HCEC 1CT (cell line): ENCODE measurements at places on chromosomes 11 and 22.

DNA sequence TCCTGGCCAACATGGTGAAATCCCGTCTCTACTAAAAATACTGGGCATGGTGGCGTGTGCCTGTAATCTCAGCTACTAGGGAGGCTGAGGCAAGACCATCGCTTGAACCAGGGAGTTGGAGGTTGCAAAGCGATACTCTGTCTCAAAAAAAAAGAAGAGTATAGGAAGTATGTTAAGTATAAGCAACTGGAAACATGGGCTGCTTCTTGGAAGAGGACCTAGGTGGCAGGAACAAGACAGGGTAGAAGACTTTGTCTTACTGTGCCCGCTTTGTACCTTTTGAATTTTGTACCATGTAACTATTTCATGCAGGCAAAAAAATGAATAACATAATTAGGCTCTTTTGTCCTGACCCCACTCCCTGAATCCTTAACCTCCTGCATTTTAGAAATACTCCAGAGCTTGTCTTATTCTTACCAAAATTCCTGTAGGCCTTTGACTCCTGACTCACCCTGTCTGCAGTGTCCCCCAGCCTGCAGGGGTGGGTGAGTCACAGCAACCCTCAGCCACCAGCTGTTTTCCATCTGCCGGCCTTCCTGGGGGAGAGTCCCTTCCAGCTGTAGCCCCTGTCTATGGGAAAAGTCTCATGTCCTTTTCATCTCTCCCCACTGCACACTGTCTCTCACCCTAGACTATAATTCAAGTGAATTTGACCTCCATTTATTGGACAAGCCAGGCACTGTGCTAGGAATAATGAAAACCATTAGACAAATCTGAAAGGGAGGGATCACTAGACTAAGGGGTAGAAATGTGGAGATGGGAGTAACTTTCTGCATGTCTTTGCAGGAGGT is 41.8 kb downstream of the TXN2 start:
- DNase-seq, result peak; percentile 96

DNA sequence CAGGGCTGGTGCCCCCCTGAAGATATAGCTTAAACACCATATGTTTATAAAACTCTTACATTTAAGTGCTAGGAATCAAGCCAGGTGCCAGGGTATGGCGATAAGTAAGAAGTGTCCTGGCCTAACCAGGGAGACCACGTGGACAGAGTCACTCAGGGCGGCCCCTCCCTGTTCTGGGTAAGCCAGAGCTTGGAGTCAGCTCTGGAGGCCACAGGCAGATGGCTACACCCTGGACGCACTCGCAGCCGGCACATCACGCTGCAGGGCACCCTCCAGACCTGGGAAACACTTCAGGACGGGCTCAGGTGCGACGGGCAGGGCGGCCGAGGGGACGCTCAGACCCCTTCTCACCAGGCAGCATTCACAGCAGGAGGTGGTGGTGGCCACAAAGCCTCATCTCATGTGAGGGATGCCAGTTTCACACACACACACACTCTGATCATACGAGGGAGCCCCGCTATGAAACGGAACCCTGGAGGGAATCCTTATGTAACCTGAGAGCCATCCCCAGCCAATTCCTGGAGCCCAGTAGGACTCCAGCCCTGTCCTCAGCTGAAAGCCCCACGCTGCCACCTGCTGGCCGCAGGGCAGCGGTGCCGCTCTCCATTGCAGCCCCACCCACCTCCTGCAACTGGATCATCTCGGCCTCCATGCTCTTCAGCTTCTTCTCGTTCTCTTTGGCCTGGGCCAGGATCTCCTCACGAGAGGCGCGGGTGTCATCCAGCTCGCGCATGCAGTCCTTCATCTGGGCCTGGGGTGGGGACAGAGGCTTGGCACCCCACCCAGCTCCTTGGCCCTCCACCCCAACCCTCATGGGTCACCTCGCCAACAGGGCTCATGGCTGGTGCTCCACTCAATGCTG is 33.4 kb downstream of the APOL1 start:
- DNase-seq, result peak; percentile 53

GRCh38 chr11:1292644-1293618 is 16.5 kb downstream of the TOLLIP start:
- no peak for DNase-seq

DNA sequence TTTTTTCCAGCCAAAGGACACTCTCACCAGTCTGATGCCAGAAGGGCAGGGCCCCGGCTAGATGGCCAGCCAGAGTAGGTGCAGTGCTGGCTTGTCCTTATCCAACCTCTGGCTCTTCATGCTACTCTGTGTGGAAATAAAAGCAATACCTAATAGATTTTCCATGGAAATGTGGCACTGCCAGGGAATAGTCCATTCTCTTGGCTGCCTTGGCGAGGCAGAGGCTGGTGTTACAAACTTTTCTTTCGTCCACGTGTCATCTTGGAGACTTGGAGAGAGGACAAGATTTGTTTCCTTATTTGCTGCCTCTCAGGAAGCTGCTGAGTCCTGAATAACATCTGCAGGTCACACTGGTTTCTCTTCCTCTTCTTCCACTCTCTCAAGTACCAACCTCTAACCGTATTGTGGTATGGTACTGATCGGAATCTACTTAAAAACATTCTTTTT is 17.2 kb upstream of the C1QTNF4 start:
- no peak for DNase-seq

GRCh38 chr22:21001601-21002325 is at the start of gene THAP7:
THAP7 (minus strand) TSS chr22:21002118; CDS start chr22:21001911, 207 bp downstream.
- peak; percentile 92 for DNase-seq

GRCh38 chr22:42793848-42794405 is 63.1 kb downstream of the ARFGAP3 start:
- no peak for DNase-seq

DNA sequence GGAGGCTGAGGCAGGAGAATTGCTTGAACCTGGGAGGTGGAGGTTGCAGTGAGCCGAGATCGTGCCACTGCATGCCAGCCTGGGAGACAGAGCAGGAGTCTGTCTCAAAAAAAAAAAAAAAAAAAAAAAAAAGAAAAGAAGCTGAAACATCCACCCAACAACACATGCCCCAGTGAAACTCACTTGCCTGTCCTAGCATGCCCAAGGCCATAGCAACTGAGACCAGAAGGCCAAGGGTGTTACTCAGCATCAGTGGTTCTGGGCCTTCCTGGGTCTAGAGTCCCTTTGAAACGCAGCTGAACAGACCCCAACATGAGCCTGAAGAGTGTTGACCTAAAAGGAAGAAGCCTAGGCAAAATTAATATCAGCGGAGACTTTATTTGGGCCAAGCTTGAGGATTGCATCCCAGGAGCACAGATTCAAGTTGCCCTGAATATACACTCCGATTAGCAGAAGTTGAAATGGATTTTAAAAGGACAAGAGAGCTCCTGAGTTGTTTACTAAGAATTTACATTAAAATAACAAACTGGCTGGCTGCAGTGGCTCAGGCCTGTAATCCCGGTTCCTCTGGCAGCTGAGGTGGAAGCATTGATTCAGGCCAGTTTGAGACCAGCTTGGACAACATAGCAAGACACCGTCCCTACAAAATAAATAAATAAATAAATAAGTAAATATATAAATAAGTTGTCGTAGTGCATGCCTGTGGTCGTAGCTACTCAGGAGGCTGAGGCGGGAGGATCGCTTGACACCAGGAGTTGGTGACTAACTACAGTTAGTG is 7.0 kb downstream of the PRDX5 start:
- no peak for DNase-seq

- DNase-seq, result no peak
Observed at GRCh38 chr11:73554671-73555320, 43.1 kb downstream of the FAM168A start.

GRCh38 chr11:742156-742546 is 5.1 kb upstream of the TALDO1 start:
- no peak for DNase-seq

GRCh38 chr22:32539631-32540421 is 65.2 kb downstream of the FBXO7 start:
- no peak for DNase-seq

- DNase-seq, result no peak
Observed at GRCh38 chr11:121347813-121348212, 55.2 kb downstream of the SC5D start.

DNA sequence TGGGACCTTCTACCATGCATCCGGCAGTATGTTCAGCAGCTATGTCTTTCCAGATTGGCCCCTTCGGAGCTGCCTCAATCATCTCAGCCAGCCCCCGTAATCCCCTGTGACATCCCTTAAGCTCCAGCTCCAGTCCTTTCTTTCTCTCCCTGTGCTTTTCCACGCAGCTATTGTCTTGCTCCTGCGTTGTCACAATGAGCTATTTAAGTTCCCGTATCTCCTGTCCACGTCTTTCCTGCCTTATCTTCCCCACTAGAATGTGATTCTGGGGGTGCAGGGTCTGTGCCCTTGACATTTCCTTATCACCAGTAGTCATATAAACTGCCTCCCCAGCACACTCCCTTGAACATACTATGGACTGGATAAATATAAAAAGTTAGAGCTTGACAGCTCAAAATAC is 5.1 kb upstream of the ETS1 start:
- DNase-seq, result no peak

DNA sequence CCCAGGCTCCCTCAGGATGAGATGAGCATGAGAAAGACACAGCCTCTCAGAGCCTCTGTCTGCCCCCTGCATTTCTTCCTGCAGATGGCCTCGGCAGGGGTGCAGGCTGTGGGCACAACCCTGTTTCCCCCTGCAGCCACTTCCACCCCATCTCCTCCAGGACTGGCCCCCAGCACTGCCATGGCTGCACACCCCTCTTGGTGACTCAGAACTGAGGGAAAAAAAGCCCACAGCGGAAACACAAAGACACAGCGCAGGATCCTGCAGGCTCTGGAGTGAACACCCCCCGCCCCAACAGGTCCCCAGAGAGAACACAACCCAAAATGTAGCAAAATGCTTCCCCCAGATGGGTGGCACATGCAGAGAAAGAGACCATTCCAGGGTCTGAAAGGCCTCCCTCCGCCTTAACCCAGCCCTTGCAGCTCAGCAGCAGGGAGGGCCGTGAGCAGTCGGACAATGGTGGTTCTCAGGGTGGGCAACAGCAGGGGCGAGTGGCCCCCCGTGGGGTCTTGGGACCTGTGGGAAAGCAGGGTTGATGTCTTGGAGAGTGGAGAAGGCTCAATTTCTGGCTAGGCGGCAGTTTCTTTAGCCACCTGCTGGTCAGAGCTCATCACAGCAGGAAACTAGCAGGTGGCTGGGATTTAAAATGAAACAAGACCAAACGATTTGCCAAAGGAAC is 8.0 kb downstream of the TUBGCP6 start:
- no peak for DNase-seq

- DNase-seq, result no peak
Observed at GRCh38 chr11:11884774-11885481, 43.2 kb downstream of the USP47 start.

GRCh38 chr11:70348191-70348590 is 50.1 kb upstream of the CTTN start:
- DNase-seq, result no peak

DNA sequence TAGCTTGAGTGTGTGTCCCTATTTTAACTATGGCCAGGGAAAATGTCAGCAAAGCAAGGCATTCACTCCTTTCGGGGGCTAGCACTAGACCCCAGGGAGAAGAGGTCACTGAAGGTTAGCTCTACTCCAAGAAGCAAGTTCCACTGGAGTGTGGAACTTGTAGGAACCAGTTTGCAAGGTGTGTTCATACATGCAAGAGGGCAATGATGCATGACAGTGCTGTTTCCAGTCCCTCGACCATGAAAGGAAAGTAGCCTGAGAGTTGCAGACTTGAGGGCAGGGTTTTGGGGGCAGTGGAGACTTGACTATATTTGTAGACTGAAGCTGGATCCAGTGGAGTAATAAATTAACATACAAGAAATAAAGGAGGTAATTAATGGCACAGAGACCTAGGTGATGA is 21.6 kb upstream of the SLC36A4 start:
- DNase-seq, result no peak

DNA sequence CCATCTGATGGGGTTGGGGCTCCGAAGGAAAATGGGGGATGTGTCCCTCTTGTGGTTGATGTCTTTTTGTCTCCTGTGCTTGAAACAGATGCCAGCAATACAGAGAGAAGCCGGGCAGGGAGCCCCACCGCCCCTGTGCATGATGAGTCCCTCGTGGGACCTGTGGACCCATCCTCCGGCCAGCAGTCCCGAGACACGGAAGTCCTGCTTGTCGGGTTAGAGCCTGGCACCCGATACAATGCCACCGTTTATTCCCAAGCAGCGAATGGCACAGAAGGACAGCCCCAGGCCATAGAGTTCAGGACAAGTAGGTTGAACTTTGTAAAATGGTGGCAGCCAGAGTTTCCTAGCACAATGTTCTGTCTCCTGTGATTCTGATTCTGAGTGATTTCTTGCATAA is 91.7 kb upstream of the OR4B1 start:
- DNase-seq, result no peak

DNA sequence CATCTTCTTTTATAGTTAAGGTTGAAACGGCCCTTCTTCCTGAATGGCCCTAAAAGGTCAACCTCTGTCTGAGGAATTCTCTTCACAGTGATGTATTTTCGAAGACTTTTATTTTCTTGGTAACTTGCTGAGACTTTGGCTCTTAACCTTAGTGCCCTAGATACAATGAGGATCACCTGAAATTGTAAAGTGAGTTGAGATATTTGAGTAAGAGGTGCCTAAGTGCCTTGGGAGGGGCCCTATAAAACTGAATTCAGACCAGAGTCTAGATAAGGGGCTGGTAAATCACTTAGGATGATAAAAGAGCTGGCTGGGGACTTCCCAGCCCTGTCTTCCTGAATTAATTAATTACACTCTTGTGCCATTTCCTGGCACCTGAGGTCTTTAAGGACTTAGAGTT is 505.6 kb upstream of the KIRREL3 start:
- DNase-seq, result no peak

DNA sequence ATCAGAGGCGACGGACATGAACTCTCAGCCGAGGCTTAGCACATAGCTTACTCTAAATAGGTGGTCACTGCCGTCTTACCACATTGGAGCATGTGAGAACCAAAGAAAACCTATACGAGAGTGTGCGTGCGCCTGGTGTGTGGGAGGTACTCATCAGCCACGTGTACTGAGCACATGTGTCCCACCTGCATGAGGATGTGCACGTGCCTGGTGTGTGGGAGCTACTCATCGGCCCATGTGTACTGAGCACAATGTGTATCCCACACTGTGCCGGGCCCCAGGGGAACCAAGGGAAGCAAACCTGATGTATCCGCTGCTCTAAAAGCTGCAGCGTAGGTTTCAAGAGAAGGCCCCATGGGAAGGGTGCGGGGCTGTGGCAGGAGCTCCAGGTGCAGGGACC is 56.4 kb downstream of the ANO1 start:
- DNase-seq, result no peak

GRCh38 chr11:925496-926301 is at the start of gene AP2A2:
AP2A2 (plus strand) TSS chr11:925870; CDS start chr11:926022, 152 bp downstream.
- DNase-seq, result peak; percentile 87

- no peak for DNase-seq
Observed at GRCh38 chr11:60170566-60170965, 12.3 kb downstream of the MS4A6A start.

GRCh38 chr11:92504004-92504403 is 279.4 kb downstream of the FAT3 start:
- DNase-seq, result no peak

DNA sequence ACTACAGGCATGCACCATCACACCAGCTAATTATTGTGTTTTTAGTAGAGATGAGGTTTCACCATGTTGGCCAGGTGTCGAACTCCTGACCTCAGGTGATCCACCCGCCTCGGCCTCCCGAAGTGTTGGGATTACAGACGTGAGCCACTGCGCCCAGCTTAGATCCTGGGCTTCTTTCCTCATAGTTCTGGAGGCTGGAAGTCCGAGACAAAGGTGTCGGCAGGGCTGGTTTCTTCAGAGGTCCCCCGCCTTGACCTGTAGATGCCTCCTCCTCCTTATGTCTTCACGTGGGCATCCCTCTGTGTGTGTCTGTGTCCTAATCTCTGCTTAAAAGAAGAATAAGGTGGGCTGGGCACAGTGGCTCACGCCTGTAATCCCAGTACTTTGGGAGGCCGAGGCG is 44.2 kb upstream of the FBLN1 start:
- DNase-seq, result no peak
